Hematopoietic multipotent progenitor cell treated with erythropoietin and hydrocortisone succinate and interleukin-3 and kit ligand, for 4 days (in vitro differentiated cells): ENCODE measurements at places on chromosomes 7 and 10.

GRCh38 chr7:16975712-16976111 is 93.9 kb upstream of the AGR3 start:
- DNase-seq, result peak; percentile 70

- DNase-seq, result no peak
Measured at GRCh38 chr7:81949306-81949705, 179.5 kb upstream of the HGF start.

DNA sequence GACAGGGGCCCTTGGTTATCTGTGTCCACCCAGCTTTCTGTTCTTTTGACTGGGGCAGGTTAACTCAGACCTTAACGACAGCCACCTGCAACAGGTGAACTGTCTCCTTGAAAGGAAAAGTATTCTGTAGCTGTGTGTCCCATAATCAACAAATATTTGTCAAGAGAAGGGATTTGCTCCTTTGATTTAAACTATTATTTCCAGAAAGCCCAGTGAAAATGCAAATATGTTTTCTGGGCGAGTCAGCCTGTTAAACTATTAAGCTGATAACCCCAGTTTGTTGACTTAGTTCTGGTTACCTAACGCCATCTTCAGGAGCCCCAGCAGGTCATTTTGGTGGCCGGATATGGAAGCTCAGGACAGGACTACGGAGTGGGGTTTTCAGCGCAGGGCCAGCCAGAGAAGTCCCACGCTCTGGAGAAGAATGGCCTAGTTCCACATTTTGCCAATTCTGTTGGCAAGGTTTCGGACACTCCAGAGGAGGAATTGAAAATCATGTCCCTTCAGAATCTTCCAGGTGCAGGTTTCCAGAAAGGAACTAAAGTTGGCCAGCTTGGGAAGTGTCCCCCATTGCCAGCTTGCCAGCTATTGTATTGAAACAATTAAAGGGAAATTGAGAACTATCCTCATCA is 54.5 kb downstream of the ADRA2A start:
- no peak for DNase-seq

GRCh38 chr10:75335191-75335590 is 66.4 kb downstream of the ZNF503 start:
- no peak for DNase-seq

- DNase-seq, result no peak
Measured at GRCh38 chr10:58817201-58817846, 304.7 kb downstream of the BICC1 start.

- peak; percentile 44 for DNase-seq
Measured at GRCh38 chr10:50452603-50453002, 171.2 kb downstream of the SGMS1 start.

GRCh38 chr10:75858339-75858738 is 426.9 kb downstream of the LRMDA start:
- no peak for DNase-seq

GRCh38 chr7:18829858-18830285 is 287.6 kb downstream of the TWIST1 start:
- DNase-seq, result peak; percentile 4

DNA sequence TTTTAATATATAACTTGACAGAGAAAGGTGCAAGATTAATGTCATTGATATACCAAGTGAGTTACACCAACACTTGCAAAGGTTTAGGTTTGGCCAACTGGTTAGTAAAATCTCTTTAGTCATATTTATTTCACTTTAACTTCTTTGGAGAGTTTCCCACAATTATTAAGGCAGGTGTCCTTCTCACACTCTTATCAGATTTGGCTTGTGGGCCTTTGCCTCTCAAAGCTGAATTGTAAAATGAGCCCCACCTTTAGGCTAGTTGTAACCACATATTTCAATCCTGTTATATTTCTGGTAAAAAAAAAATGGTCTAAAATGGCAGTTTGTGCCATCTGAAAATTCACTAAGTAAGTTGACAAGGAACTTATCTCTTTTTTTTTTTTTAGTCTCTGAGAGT is 26.6 kb upstream of the FOXP2 start:
- DNase-seq, result no peak

GRCh38 chr10:4768416-4768815 is 57.6 kb upstream of the AKR1E2 start:
- no peak for DNase-seq

GRCh38 chr10:78511324-78512204 is 477.9 kb downstream of the RPS24 start:
- no peak for DNase-seq

GRCh38 chr7:1966631-1967200 is 266.0 kb downstream of the MAD1L1 start:
- DNase-seq, result no peak

DNA sequence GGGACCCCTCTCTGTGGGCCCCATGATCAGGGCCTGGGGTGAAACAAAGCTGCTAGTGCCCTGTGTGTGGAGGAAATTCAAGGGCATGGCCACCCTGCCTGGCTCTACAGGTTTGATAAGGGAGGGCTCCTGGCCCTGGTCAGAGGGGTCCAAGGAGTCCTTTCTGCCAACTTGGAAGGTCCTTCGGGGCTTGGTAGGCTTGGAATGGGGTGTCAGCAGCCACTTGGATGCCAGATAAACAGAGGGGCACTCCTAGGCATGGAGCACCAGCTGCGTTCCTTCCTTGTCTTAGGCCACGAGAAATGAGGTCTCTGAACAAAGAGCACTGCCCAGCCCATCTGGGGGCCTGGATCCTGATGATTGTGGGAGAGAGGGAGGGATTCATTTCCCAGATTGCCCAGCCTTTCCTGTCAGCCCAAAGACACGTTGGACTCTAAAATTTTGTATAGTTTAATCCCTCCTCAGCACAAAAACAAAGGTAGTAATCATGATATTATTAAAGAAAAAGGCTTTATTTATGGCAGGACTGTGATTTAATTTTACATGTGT is 5.1 kb downstream of the MTURN start:
- no peak for DNase-seq

DNA sequence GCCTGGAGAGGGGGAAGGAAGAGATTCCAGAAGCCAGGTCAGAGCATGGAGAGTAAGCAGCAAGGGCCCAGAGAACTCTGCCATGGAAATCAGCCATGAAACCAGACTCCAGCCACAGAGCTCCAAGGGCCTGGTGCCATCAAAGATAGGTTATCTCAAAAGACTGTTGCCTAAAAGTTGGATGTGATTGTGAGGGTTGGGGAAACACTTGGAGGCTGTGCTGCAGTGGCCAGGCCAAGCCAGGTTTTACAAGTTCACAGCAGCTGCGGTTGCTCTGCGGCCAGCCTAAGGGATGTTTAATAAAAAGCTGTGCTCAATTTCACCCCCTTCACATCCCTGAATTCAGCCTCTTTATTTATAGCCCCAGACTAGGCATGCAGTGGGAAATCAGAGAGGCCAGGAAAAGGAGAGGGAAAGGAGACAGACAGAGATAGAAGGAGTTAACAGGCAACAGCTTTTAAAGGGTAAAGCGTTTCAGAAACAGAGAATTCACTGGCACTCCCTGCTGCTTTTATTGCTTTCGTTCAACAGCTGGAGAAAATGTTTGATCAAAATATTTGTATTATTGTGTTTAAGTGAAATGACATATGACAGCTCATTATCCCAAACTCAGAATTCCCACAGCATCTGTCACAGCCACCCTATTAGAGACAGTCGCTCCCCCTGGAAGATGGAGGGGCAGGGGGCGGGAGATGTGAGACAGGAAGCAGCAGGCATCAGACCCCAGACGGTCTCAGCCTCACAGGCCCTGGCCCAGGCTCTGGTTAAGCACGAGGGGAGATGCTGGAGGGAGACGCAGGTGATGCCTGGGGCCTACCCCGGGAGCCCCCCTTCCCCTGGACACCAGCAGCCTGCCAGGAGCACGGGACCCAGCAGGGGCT is 140.1 kb downstream of the GLI3 start:
- no peak for DNase-seq
